ENCODE measurements at places on chromosomes 1 and 21. TPM values are rescaled to one million over a fixed set of nuclear protein-coding genes. Genes with fewer than 3 reads are reported as not detected.

- peaks cover 3% of the 10 kb centered on the region for H3K27me3 ChIP-seq
- H3K4me3 ChIP-seq = no peak overlapping the region
- no peak for DNase-seq
- no peaks in the 10 kb centered on the region for H3K36me3 ChIP-seq
Measured at GRCh38 chr1:55444667-55445066, 229.5 kb upstream of the USP24 start.

DNA sequence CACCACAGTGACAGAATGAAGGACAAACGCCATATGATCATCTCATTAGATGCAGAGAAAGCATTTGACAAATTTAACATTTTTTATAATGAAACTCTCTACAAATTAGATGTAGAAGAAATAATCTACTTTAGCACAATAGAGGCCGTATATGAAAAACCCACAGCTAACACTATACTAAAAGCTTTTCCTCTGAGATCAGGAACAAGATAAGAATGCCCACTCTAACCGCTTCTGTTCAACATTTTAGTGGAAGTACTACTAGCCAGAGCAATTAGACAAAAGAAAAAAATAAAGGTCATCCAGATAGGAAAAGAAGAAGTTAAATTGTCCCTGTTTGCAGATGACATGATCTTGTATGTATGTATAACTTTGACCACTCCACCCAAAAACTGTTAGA is 109.7 kb downstream of the SLC35F3 start:
- no peak for DNase-seq
- no peaks in the 10 kb centered on the region for H3K4me1 ChIP-seq
- no peaks in the 10 kb centered on the region for H3K27me3 ChIP-seq
- H3K27ac ChIP-seq = no peak overlapping the region
- no peak overlapping the region for H3K4me3 ChIP-seq

DNA sequence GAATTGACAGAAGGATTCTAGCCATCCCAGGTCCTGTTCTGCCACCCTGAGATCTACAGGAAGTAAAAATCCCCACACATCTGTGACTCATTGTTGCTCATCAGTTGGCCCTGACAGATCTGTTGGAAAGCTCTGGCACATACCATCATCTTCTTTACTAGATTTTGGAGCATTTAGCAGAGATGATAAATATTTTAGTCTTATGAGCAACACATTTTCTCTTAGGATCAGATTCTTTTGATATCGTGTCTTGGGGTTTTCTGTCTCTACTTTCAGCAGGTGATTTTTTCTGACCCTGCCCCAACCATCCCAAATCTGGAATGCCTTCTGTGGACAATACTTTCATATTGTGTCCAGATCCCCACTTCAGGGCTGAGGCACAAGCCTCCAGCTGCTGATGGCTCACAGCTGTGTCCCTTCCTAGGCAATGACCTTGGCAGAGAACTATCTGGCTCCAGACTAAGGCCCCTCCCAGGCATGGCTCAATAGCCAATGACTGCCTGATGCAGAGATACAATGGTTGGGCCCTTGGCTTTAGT is 102.8 kb downstream of the GDAP2 start:
- H3K27ac ChIP-seq = peak overlapping the region; percentile 79
- peaks cover 29% of the 10 kb centered on the region for H3K4me1 ChIP-seq
- H3K27me3 ChIP-seq = no peaks in the 10 kb centered on the region
- no peaks in the 10 kb centered on the region for H3K36me3 ChIP-seq
- DNase-seq = peak; percentile 70

DNA sequence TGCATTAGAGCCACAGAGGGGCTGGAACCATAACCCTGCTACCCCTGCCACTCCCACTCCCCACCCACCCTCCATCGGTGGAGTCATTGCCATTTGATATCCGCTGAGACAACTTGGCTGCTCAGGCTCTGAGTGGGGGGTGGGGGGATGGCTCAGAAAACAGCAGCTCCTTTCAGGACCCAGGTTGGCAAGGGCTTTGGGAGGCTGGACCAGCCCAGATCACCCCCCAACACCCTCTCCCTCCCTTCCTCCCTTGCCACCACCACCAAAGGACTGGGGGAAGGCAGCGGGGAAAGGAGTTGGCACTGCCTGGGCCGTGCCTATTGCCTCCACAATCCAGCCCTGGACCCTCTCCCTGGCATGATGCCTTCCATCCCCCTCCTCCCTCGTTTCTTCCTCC is 1.7 kb downstream of the KCNJ10 start:
- H3K36me3 ChIP-seq = no peaks in the 10 kb centered on the region
- peaks cover 25% of the 10 kb centered on the region for H3K27me3 ChIP-seq
- no peak for DNase-seq
- no peaks in the 10 kb centered on the region for H3K4me1 ChIP-seq

- no peak for DNase-seq
- H3K36me3 ChIP-seq = no peaks in the 10 kb centered on the region
- H3K4me1 ChIP-seq = no peaks in the 10 kb centered on the region
- H3K27me3 ChIP-seq = no peaks in the 10 kb centered on the region
- H3K27ac ChIP-seq = no peak overlapping the region
Measured at GRCh38 chr1:198267921-198268320, 111.1 kb downstream of the NEK7 start.

The PDZK1IP1 gene
- total RNA-seq = not detected

The FAM163A gene
- not detected for total RNA-seq

The PLA2G2C gene
- not detected for total RNA-seq

The KRTAP11-1 gene
- total RNA-seq = not detected

The ENTREP3 gene
- total RNA-seq = 12.1 TPM
